EH (cell line): ENCODE measurements at places on chromosomes 16 and 17.

- DNase-seq, result no peak
Measured at GRCh38 chr17:6350806-6351205, 84.1 kb downstream of the AIPL1 start.

DNA sequence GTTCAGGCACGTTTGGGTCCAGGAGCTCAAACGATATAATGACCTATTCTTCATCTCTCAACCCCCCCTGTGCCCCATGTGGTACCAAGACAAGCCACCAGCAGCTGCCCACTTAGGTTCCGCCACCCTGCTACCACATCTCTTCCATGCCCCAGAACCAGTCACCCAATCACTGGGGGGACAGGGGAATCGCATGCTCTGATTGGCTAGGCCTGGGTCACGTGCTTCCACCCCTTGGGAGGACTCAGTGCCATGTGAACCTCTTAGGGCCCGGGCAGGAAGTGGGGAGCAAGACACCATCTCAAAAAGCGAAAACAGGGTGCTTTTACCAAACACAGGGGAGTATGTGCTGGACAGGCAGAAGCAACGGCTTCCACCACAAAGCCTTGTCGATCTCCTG lies 91.3 kb downstream of the KATNIP start:
- DNase-seq, result no peak

- DNase-seq, result no peak
Measured at GRCh38 chr16:89534252-89534756, 26.1 kb downstream of the SPG7 start.

DNA sequence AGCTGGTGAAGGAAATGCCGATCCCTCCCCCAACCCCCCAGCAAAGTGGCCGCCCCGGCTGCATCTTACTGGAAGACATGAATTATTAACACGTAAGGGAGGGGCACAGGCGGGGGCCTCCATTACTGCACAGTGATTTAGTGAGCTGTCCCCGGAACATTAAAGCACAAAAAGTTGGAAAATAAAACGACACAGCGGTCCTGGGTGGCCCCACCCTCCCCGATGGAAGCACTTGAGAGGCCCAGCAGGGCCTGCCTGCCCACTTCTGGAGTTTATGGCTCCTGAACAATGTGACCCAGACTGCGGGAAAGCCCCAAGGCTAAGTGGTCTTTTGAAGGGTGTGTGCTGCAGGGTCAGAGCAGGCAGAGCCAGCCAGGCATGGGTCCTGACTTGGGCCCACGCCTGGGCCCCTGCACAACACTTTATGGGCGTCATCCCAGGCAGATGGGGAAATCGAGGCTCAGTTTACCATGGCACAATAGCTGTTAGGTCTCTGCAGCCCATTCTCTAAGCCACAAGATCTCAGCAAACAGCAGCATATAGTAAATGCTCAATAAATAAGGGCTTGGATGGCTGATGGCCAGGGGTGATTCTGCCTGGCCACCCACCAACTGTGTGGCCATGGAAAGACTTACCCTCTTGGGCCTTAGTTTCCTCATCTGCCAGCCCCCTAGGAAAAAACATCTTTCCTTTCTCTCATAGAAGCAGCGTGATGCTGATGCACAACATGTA lies 22.8 kb downstream of the CCDC102A start:
- DNase-seq, result peak; percentile 65

DNA sequence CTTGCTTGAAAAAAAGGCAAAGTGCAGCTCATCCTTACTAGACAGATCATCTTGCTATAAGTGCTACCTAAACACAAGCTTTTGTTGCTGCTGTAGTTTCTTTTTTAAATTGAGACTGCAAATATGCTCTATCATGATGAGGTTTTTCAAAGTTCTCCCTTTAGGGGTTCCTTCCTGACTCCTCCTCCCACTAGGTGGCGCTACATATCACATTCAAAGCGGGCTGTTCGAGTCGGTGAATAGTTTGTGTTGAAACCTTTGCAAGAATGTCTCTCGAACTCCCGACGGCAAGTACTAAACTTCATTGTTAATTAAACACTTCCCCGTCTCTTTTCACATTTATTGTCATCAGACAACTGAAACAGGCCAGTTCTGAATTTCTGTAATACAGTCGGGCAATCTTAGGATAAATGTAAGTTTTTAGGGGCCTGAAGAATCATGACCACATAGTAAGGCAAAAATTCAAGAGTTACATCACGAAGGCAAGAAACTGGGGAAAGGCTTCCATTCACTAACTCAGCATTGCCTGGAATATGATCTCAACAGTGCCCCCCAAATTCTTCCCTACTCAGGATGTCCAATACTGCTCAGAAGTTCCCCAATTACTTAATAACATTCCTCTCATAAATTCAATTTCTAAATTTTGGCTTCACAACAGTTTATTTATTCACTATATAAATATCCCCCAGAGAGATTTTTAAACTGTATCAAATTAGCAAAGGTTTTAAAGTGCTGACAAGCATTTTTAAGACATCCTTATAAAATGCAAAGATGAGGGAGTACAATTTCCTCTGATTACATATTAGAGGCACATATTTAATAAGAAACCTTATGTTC lies 6.7 kb downstream of the HS3ST3A1 start:
- peak; percentile 81 for DNase-seq

DNA sequence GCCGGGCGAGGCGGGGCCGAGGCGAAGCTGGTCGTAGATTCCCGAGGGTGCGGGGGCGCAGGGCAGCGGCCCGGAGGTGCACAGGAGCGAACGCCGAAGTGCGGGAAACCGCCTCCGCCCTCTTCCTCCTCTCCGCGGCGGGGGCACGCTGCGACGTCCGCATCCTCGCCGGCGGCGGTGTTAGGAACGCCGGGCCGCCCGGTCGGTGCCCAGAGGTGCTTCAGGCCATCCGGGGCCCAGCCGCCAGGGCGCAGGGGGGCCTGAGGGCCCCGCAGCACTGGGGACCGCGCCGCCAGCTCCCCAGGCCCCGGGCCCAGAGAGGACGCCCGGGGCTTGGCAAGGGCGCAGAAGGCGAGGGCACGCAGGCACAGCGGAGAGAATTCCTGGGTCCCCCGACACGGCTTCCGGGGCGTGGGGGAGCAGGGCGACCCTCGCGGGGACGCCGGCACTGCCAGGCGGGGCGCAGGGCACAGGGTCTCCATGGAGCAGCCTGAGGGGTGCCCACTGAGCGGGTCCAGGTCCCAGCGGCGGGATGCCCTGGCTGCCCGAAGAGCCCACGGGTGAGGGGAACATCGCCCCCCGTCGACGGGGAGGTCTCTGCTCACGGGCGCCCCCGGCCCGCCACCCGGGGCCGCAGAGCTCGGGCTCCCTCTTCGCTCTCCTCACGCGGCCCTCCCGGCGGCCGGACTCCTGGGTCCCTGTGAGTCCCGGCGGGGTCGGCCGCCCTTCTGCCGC lies 576 bp downstream of the EPOP start:
- no peak for DNase-seq

DNA sequence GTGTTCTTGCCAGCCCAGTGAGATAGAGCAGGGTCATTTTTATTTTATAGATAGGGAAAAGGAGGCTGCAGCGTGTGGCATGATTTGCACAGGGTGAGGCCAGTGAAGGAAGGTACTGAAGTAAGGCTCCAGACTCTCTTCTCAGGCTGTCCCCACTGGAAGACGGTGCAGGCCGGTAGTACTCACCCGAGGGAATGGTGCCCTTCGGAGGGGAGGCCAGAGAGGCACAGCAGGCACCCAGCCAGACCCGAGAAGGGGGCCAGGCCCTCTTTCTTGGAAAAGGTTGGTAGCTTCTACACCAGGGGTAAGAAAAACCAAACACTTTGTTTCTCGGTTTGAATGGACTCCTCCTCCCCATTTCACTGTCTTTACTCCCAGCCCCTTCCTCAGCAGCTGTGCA lies 288 bp downstream of the ANKRD40CL start:
- DNase-seq, result no peak

DNA sequence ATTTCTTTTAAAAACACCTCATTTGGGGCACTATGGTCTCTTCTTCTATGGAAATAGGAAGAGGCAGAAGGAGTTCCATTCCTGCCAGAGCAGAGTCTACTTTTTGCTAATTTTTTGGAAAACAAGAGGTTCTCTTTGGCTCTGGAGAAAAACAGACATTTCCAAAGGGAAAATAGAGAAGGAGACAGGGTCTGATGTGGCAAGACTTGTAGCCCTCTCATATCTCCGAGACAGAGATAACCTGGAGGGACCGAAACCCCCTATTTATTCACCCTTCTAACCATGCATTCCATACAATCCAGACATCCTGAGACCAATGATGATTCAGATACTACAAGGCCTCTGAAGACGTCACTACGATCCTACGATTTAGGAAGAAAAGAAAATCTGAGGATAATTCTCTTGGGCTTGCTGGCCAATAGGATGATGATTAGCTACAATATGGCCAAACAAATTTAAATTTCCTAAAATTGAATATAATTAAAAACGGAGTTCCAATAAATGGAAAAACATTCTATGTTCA lies 70.2 kb downstream of the HIC1 start:
- peak; percentile 62 for DNase-seq

GRCh38 chr17:16046966-16047365 lies 47.3 kb downstream of the TTC19 start:
- no peak for DNase-seq

DNA sequence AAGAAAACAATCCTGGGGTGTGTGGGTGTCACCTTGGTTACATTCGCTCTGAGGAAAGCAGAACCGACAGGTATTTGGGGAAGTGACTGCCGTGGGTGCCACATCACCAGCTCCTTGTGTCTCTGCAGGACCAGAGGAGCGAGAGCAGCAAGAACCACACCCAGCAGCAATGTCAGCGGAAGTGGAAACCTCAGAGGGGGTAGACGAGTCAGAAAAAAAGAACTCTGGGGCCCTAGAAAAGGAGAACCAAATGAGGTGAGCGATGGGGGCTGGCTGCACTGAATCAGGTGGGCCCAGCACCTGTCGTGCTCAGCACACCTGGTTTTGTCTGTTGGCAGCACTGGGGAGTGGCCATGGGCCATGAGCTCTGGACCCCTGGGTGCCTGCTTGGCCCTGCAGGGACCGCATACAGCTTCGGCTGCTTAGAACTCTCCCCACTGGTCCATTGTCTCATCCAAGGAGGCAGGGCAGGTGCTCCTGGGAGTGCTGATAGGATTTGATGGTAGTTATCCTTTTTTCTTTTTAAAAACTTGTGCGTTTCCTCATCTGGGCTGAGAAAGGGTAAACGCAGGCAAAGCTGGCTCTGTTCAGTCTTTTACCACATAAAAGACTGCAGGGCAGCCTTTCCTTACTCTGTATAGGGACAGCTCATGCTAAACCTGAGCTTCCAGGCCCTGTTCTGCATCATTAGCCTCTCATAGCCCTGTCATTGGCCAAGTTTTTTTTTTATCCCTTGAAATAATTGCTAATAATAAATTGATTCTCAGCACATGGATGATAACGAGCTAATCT lies 29.4 kb downstream of the HMOX2 start:
- DNase-seq, result no peak

GRCh38 chr17:39928858-39929645 lies 1.5 kb downstream of the LRRC3C start:
- peak; percentile 98 for DNase-seq

DNA sequence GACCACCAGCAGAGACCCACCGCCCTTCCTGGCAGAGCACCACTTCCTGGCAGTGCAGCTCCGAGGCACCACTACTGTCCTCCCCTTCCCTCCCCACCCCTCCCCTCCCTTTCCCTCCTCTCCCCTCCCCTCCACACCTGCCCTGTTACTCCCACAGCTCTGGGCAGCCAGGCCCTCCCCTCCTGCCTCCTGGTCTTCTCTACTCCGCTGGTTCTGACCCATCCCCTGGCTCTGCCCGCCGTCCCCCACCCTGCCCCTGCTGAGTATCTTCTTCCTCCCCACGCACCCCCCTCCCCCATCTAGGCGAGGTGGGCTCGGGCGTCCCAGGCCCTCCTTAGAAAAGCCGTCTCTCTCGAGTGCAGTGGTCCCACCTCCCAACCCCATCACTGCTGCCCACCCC lies 77.7 kb downstream of the AMFR start:
- DNase-seq, result no peak

- peak; percentile 28 for DNase-seq
Measured at GRCh38 chr17:67289181-67289876, 44.3 kb upstream of the HELZ start.

- peak; percentile 23 for DNase-seq
Measured at GRCh38 chr17:15501282-15501681, 33.9 kb upstream of the CDRT4 start.

GRCh38 chr17:9880582-9880999 lies 24.5 kb downstream of the RCVRN start:
- peak; percentile 67 for DNase-seq

DNA sequence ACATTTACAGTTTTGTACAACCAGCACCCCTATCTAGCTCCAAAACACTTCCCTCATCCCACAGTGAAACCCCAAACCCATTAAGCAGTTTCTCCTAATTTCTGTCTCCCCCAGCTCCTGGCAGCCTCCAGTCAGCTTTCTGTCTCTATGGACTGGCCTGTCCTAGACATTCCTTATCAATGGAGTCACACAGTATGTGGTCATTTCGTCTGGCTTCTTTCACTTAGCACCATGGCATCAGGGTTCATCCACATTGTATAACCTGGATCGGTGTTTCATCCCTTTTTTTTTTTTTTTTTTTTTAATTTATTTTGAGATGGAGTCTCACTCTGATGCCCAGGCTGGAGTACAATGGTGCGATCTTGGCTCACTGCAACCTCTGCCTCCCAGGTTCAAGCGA lies 68.5 kb downstream of the ZDHHC7 start:
- DNase-seq, result peak; percentile 61

DNA sequence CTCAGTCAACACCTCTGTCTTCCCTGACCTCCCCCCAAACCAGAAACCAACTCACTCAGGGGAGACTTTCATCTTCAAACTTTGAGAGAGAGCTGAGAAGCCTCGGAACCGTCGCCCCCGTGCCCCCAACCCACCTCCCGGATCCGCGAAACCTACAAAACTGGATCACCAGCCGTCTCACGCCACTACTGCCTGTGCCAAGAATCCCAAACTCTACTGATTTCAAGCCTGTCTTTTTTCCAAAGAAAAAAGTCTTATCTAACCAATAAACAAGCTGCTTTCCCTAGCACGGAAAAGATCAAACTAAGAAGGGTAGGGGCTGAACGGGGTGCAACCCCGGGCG lies 2.0 kb downstream of the AXIN2 start:
- no peak for DNase-seq

- no peak for DNase-seq
Measured at GRCh38 chr16:2720064-2720457, at the start of gene PRSS27. TSS of gene PRSS27 (minus strand) at chr16:2720224. CDS start at chr16:2720160, 64 bp downstream.

DNA sequence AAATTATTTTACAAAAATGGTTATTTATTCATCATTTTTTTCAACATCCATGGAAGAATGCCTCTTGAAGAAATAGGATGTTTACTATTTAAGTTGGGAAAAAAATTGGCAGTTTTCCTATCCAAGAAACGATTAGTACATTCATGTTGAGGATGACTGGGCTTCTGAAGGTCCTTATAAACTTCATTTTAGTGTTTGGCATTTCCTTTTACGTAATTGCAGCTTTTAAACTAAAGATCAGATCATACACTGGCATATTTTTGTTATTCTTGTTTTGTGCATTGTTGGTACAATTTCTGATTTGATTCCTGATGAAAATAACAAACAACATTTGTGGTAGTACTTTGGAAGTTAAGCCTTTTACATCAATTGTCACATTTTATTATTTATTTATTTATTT lies 11.5 kb downstream of the KCNJ16 start:
- DNase-seq, result no peak

- DNase-seq, result no peak
Measured at GRCh38 chr16:53024045-53024444, 28.7 kb downstream of the CHD9NB start.

- peak; percentile 90 for DNase-seq
Measured at GRCh38 chr17:75632863-75633485, at the start of gene SMIM5. TSS of gene SMIM5 (plus strand) at chr17:75633434. CDS start at chr17:75640202, 6,768 bp downstream.
